ENCODE measurements at places on chromosomes 4 and X. TPM values are rescaled to one million over a fixed set of nuclear protein-coding genes. Genes with fewer than 3 reads are reported as not detected.
A peak's percentile ranks its signal among the peaks of the same experiment; 100 is the strongest.

The MBNL3 gene
- 29.6 TPM for total RNA-seq

DNA sequence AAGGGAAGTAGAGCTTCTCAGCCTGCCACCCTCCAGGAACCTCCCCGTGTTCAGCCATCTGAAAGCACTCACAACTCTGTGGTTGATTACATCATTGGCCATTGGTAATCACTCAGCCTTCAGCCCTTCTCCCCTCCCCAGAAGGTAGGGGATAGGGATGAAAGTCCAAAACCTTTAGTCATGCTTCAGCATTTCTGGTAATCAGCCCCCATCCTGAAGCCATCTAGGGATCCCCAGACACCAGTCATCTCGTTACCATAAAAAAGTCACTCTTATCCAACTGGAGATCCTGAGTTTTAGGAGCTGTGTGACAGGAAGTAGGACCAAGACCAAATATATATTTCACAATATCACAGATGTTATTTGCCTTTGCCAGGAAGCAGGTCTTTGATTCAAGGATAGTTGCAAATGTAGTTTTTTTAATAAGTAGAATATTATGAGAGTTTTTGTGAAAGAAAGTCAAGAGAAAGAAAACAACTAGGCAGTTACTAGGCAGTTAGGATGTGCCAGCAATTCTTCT is 364.6 kb upstream of the NOCT start:
- H3K4me3 ChIP-seq: no peak overlapping the region
- H3K27ac ChIP-seq: no peak overlapping the region
- DNase-seq: no peak
- H3K4me1 ChIP-seq: no peaks in the 10 kb centered on the region
- no peaks in the 10 kb centered on the region for H3K36me3 ChIP-seq

DNA sequence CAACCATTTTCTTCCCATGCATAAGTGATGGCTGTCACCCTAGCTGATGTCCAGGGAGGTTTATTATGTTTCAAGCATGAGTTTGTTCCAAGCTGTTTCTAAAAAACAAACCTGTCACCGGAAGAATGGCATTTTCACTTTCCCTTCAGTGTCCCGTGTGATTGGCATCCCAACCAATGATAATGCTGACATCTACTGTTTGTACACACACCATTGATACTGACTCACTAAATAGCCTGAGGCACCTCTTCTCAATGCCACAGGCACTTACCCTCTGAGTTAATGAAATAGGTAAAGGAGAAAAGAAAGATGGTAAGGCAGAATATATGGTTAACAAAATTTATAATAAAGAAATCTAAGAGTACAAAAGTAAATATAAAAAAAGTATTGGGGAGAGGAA is 23.1 kb upstream of the VCX2 start:
- H3K27ac ChIP-seq: no peak overlapping the region
- no peak overlapping the region for H3K4me3 ChIP-seq
- no peak for DNase-seq
- H3K4me1 ChIP-seq: no peaks in the 10 kb centered on the region
- no peaks in the 10 kb centered on the region for H3K27me3 ChIP-seq
- no peaks in the 10 kb centered on the region for H3K36me3 ChIP-seq

DNA sequence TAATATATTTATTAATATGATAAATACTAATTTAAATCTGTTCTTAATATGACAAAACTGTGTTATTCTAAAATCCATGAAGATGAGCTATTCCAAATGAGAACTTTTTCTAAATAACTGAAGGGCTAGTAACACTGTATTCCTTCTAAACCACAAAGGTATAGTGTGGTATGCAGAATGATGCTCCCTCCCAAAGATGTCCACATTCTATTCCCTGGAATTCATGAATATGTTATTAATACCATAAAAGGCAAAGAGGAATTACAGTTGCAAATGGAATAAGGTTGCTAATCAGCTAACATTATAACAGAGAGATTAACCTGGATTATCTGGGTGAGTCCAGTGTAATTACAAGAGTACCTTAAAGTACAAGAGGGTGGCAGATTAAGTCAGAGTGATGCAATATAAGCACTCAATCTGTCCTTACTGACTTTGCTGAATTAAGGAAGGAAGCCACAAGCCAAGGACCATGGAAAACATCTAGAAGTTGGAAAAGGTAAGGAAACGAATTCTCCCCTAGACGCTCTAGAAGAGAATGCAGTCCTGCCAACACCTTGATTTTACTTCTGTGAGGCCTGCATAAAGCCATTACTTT is 20.7 kb upstream of the MAB21L2 start:
- no peak overlapping the region for H3K27ac ChIP-seq
- DNase-seq: no peak
- no peak overlapping the region for H3K4me3 ChIP-seq
- no peaks in the 10 kb centered on the region for H3K36me3 ChIP-seq

DNA sequence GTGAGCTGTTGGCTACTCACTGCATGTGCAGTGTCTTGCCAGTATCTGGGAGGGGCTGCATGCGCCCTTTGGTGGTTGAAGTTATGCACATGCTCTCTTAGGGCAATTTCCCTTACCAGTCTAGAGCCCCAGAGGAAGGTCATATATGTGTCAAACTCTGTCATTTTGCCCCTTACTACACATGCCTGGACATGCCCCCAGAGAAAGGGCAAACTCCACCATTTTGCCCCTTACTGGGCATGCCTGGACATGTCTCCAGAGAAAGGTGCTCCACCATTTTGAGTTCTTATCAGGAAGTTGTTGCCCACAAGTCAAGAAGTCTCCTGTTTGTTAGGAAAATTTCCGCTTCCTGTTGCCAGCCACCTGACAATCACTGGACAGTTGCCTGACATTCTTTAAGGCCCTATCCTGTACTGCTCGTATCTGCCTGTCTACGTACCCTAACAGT is 56.4 kb upstream of the PLAC8 start:
- H3K27me3 ChIP-seq: no peaks in the 10 kb centered on the region
- no peak overlapping the region for H3K27ac ChIP-seq
- no peak for DNase-seq
- no peaks in the 10 kb centered on the region for H3K4me1 ChIP-seq
- no peaks in the 10 kb centered on the region for H3K36me3 ChIP-seq

The CYSLTR1 gene
- total RNA-seq: 1.3 TPM

DNA sequence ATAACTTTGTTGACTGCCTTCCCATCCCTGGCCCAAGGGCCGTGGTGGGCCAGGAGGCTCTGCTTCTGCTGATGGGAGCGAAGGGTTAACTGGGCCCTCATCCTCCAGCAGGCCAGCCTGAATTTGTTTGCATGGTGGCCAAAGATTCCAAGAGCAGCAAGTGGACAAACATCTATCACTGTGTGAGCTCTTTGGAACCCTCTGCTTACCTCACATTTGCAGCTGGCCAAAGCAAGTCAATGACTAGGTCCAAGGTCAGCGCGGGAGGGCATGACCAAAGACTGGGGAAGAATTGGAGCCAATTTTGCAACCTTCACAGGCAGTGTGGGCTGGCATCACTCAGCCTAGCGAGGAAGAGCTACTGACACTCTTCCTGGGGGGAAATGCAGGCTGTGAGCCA is 67.8 kb upstream of the ATP6AP2 start:
- no peak overlapping the region for H3K4me3 ChIP-seq
- no peak overlapping the region for H3K27ac ChIP-seq
- no peaks in the 10 kb centered on the region for H3K36me3 ChIP-seq
- DNase-seq: no peak
- no peaks in the 10 kb centered on the region for H3K27me3 ChIP-seq

GRCh38 chr4:152535360-152535902 is 461 bp downstream of the FBXW7 start:
- peak overlapping the region; percentile 27 for H3K4me3 ChIP-seq
- no peaks in the 10 kb centered on the region for H3K27me3 ChIP-seq
- DNase-seq: no peak
- no peaks in the 10 kb centered on the region for H3K36me3 ChIP-seq

GRCh38 chrX:9378980-9379696 is 85.7 kb upstream of the TBL1X start:
- DNase-seq: no peak
- H3K36me3 ChIP-seq: no peaks in the 10 kb centered on the region
- H3K4me1 ChIP-seq: no peaks in the 10 kb centered on the region
- H3K27ac ChIP-seq: no peak overlapping the region
- H3K4me3 ChIP-seq: no peak overlapping the region
- no peaks in the 10 kb centered on the region for H3K27me3 ChIP-seq

The MAPK10 gene
- 78.2 TPM for total RNA-seq

GRCh38 chr4:143458966-143459365 is 54.5 kb upstream of the SMARCA5 start:
- no peak overlapping the region for H3K27ac ChIP-seq
- H3K4me1 ChIP-seq: no peaks in the 10 kb centered on the region
- H3K4me3 ChIP-seq: no peak overlapping the region
- DNase-seq: no peak
- H3K27me3 ChIP-seq: no peaks in the 10 kb centered on the region

GRCh38 chr4:165610679-165611437 is 232.1 kb downstream of the CPE start:
- H3K4me3 ChIP-seq: no peak overlapping the region
- no peaks in the 10 kb centered on the region for H3K36me3 ChIP-seq
- H3K27ac ChIP-seq: no peak overlapping the region
- DNase-seq: no peak

DNA sequence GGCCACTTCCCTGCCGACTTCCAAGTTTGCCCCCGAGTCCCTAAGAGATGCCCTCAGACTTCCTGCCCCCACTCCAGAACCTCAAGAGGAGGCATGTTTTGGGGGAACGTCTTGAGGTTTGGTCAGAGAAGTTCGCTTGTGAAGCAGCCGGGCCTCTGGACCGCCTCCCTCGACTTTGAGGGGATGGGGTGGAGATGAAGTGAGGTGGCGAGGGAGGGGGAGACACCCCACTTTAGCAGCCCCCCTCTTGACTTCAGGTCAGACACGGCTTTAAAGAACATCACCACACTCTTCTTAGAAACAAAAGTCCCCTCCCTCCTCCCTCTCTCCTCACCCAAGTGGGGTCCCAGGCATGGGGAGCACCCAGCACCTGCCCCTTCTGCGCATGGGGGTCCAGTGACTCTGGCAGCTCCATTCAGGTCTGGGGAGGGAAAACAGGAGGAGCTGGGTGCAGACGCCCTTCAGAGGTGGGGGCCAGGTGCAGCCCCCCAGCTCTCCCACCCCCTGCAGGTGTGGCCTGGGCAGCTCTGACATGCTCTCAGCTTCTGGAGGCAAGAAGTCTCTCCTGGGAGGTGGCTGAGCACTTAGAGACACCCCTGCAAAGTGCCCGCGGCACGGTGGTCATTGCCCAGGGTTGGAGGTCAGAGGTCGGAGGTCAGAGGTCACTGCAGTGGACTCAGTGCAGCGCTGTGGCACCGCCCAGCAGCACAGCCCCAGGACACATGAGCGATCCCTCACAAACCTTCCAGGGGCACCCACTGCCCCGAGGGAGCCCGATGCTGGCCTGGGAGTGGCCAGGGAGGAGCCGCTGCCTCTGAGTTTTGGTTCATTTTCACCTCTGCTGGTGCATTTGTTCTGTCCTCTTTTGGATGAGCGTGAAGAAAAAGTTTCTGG is 108.8 kb downstream of the CPZ start:
- H3K27ac ChIP-seq: no peak overlapping the region
- no peak overlapping the region for H3K4me3 ChIP-seq
- no peak for DNase-seq
- H3K36me3 ChIP-seq: no peaks in the 10 kb centered on the region
- H3K4me1 ChIP-seq: no peaks in the 10 kb centered on the region

The AREG gene
- 0.81 TPM for total RNA-seq

The ZNF157 gene
- total RNA-seq: 2.0 TPM

DNA sequence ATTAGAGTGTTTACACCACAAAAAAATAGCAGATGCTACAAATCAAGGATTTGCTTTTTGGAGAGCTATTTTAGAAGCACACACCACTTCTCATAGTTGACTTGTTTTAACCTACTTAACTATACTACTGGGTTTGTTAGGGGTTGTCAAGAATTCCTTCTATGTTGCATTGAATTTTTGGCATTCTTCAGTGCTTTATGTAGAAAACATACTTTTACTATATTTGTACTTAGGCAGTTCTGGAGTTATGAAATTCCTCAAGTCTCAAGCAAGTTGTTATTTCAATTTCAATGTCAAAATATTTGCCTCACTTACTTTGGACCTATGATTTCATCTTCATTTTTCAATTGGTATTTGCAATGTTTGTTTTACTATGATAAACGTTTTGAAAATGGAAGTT is 449.6 kb downstream of the GLUD2 start:
- H3K36me3 ChIP-seq: no peaks in the 10 kb centered on the region
- no peaks in the 10 kb centered on the region for H3K4me1 ChIP-seq
- H3K27me3 ChIP-seq: no peaks in the 10 kb centered on the region
- no peak overlapping the region for H3K27ac ChIP-seq

- H3K27me3 ChIP-seq: no peaks in the 10 kb centered on the region
- no peak overlapping the region for H3K27ac ChIP-seq
- H3K4me1 ChIP-seq: no peaks in the 10 kb centered on the region
- H3K36me3 ChIP-seq: no peaks in the 10 kb centered on the region
- H3K4me3 ChIP-seq: no peak overlapping the region
- DNase-seq: no peak
Measured at GRCh38 chr4:181478656-181479055, 764.5 kb upstream of the TENM3 start.

- H3K27ac ChIP-seq: no peak overlapping the region
- H3K36me3 ChIP-seq: no peaks in the 10 kb centered on the region
- no peak overlapping the region for H3K4me3 ChIP-seq
- no peak for DNase-seq
- no peaks in the 10 kb centered on the region for H3K27me3 ChIP-seq
Measured at GRCh38 chrX:103398421-103398864, 22.1 kb downstream of the BEX3 start.

DNA sequence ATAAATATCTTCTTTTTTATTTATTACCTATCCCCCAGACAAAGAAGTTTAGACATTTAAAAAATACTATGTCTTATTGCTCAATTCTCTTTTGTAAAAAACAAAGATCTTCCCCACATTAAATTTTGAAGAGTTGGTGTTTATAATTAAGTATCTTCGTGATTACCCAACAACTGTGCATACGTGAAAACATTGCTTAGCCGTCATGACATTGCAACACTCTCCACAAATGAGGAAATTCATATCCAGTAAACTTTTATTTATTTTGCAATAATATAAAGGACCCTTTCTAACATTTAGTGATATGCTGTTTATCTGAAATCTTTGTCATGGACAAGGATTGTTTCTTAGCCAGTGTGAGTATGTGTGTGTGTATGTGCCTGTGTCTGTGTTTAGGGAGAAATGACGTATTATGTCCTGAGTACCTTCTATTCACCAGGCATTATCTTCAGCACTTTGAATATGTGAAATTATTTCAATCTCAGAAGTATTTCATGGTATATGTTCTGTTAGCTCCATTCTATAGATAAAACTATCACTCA is 26.1 kb upstream of the EREG start:
- DNase-seq: no peak
- no peaks in the 10 kb centered on the region for H3K36me3 ChIP-seq
- H3K4me3 ChIP-seq: no peak overlapping the region
- no peaks in the 10 kb centered on the region for H3K4me1 ChIP-seq
- H3K27me3 ChIP-seq: no peaks in the 10 kb centered on the region
- H3K27ac ChIP-seq: no peak overlapping the region

The TMEM255A gene
- total RNA-seq: 0.20 TPM

The MAGEB1 gene
- not detected for total RNA-seq
